ENCODE measurements at places on chromosomes 7 and 10. TPM values are rescaled to one million over a fixed set of nuclear protein-coding genes. Genes with fewer than 3 reads are reported as not detected.

The ANKRD22 gene
- total RNA-seq, result 30.1 TPM

DNA sequence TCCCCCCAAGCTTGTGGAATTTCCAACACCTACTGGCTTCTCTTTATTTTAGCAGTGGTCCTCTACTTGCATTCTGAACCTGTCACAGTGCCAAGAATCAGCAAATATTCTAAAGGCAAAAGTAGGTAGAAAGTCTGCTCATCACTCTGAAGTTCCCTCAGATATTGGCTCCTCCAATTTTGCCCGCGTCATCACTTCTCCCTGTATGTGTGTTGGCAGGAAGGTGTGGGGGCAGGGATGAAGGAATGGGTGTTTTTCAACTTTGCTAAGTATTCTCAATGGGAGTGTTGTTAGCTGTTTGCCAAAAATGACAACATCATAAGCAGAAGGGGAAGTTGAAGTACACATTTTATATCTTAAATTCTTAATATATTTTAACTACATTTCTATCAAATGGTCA is 226.2 kb downstream of the POLR1F start:
- no peak for DNase-seq

The PGAM2 gene
- 2.3 TPM for total RNA-seq

DNA sequence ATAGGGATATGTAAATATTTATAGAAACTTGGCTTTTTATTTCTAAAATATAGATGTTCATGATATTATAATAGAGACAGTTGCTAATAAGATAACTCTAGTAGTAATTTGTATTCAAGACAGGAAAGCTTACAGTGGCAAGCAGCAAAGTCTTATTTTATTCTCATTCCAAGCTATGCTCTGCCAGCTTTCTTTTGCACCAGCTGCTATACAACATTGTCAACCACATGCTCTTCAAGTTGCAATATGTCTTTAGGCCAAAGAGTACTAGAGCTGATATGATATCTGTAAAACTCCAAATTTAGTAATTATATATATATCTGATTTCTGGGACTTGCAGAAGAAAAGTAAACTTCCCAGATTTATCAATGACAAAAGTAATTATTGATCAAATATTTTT is 350.1 kb downstream of the HGF start:
- DNase-seq, result no peak

GRCh38 chr10:24894309-24894708 is 58.1 kb downstream of the PRTFDC1 start:
- no peak for DNase-seq

DNA sequence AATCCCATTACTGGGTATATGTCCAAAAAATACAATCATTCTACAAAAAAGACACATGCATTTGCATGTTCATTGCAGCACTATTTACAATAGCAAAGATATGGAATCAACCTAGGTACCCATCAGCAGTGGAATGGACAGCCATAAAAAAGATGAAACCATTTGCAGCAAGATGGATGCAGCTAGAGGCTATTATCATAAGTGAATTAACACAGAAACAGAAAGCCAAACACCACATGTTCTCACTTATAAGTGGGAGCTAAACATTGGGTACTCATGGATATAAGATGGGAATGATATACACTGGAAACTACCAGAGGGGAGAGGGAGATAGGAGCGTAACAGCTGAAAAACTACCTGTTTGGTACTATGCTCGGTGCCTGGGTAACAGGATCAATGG is 154.0 kb downstream of the TMEM26 start:
- no peak for DNase-seq

GRCh38 chr10:14415676-14416307 is 85.1 kb upstream of the FRMD4A start:
- DNase-seq, result no peak

DNA sequence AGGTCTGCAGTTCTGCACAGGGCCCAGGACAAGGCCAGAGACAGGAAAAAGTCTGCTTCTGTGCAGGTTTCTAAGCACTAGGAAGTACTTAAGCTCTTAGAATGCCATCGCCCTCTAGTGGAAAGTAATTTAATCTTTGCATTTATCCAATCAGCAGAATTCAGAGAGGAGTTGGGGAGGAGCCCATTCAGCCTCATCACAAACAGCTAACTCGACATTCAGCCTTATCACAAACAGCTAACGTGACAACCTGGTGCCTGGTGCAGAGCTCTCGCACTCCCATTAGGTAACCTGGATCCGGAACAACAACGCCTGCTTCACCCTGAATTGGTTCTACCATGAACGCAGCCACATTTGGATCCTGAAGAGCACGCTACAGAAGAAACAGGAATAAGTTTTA is 15.2 kb downstream of the OAT start:
- DNase-seq, result no peak

DNA sequence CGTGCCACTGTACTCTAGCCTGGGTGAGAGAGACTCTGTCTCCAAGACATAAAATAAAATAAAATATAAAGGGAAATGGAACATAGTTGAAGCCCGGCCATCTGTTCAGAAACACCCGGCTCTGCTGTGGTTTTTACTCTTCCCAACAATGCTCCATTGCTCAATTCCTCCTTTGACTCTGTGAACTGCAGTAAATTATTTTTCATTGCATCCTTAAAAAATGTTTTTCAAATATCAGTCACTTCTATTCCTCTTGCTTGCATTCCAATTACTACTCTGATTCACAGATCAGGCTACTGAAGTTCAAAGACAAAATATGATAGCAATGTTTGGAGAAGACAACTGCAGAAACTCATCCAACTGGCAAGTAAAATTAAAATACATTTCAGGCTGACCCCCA is 983.0 kb downstream of the SORCS1 start:
- no peak for DNase-seq

GRCh38 chr7:139588632-139589031 is 65.1 kb downstream of the CLEC2L start:
- DNase-seq, result no peak

GRCh38 chr7:7254908-7255307 is 72.6 kb downstream of the C1GALT1 start:
- no peak for DNase-seq

The PRTFDC1 gene
- total RNA-seq, result 0.62 TPM

The LRIT1 gene
- total RNA-seq, result not detected

The CFAP70 gene
- total RNA-seq, result 12.9 TPM

DNA sequence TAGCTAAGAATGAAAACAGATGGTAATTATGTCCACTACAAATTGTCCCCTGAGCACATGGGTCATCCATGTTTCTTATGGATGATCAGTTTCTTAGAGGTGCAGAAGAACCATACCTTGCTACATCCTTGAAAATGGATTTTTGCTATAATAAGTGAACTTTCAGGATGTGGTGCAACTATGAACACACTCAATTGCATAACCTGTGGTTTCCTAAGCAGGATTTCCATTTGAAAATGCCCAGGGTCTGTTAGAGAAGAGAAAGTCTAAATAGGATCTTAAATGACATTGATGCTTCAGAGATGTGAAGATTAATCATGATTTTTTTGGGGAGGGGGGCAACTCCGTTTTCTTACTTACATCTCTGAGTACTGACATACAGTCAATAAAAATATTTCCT is 39.6 kb upstream of the CACNB2 start:
- no peak for DNase-seq

- DNase-seq, result no peak
These were observed 13.8 kb upstream of the CLIP2 start for GRCh38 chr7:74275401-74275881.

The VIPR2 gene
- 0.60 TPM for total RNA-seq

The NEUROD6 gene
- total RNA-seq, result not detected

- no peak for DNase-seq
These were observed 302.2 kb downstream of the CCDC3 start for GRCh38 chr10:12699258-12699700.

GRCh38 chr10:14815681-14816080 is 22.2 kb downstream of the CDNF start:
- DNase-seq, result no peak

DNA sequence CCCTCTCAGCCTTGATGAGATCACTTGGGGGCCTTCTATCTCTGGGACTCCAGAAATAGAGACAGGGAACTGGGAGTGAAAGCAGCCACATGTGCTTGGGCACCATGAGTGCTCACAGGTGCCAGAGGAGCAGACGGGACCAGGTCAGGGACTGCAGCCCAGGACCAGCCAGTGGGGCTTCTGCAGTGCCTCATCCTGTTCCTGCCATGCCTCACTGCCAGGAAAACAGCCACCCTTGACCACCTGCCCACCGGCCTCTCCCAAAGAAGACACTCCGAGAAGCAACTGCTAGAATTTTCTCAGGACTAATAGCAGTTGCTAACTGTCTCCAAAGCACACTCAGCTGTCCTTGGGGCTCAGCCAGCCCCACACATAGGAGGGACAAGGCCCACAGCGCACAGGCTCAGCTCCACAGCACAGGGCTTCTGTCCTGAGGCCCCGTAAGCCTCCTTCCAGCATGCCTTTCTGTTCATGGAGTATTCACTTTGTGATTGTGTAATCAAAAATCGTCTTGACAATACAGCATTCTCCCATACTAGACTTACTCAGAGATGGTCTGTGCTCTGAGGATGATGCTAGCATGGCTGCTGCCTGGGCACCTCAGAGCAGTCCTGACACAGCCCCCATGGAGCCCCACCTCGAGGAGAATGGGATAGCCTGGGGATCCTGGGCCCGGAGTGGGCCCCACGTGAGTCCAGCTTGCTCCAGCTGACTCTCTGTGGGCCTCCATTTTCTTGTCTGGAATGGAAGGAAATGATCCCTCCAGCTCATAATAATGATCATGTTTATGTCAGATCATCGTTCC is 115.7 kb upstream of the RET start:
- peak; percentile 44 for DNase-seq

The HECTD2 gene
- total RNA-seq, result 3.4 TPM

The FKBP6 gene
- total RNA-seq, result not detected

The PNLIP gene
- total RNA-seq, result not detected

DNA sequence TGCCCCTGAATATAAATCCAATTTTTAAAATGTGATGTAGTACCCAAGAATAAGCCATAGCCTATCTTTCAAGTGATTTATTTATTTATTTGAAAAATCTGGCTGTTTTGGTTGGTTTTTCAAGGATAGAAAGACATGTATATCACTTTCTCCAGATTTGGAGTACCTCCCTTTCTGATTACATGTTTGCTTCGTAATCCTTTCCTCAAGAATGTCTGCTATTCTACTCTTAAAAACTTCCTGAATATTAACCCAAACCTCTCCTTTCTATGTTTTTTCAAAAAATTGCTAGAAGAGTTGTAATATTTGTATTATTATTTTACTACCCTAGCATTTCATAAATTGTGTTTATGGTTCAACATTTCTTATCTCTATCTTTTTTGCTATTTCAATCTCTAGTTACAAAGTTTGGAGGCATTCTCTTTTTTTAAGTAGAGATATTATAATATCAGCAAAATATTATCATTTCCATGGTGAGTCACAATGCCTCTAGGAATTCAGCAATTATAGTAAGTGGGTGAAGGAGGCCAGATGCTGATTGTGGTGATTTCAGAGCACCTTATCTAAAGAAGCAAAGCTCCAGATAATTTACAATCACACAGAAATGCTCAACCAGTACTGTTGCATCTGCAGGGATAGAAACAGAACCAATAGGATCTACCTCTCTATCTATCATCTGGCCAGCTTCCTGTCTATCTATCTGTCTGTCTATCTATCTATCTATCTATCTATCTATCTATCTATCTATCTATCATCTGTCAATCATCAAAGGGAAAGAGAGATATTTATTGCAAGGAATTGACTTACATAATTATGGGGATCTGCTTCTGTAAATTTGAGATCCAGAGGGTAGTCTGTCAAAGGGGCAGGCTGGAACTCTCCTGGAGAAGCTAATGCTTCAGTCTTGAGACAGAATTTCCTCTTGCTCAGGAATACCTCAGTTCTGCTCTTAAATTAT is 412.5 kb upstream of the SEMA3C start:
- no peak for DNase-seq

DNA sequence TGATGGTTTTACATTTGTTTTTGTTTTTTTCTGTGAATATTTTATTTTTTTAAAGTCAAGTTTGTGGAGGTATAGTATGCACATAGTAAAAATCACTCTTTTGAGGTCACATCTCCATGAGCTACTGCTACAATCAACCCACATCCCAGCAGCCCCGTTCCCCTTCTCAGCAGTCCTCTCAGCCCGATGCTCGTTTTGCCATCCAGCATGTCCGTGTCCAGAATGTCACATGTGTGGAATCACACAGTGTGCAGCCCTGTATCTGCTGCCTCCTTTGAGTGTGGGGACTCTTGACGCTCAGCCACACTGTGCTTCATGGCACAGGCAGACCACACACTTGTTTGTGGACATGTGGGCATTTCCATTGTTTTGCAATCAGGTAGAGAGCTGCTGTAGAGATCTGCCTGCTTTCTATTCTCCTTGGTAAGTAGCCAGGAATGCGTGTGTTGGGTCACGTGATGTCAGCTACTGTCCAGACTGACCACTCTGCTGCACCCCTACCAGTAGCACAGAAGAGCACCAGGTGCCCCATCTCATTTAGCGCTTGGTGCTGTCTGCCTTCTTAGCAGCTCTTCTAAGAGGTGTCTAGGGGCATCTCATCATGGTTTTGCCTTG is 71.6 kb upstream of the CAMK2B start:
- no peak for DNase-seq

- DNase-seq, result no peak
These were observed 35.9 kb downstream of the UPF2 start for GRCh38 chr10:12006671-12007070.

DNA sequence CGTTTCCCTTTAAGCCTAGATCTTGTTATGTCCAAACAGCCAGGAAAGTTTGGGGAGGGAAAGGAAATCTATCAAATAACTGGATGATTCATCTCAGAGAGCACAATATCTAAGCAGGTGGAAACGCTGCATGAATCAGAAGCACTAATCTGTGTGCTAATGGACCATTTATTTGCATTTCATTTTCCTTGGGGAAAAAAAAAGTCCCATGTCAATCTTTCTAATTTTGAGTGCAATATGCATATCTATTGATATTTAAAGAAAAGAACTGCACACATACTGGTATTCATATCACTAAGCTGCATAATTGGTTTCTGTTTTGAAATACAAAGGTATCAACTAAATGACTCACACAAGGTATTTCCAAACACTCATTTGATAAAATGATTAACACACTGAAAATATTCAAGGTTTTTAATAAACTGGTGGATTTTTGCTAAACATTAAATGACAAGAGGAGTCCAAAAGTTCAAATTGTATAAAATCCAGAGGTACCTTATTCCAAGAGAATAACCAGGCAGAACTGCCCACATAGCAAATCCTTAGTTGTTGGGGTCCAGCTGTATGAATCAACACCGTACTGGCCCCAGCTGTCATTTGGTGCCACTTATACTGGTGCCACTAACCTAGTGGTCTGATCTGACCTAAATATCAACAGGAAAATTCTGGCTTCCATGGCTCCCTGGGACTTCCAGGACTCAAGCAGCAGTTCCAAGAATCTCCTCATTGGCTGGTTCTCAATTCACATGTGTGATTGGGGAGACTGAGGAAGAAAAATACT is 122.2 kb upstream of the SP4 start:
- no peak for DNase-seq

The OR6B1 gene
- not detected for total RNA-seq

- no peak for DNase-seq
These were observed 205.2 kb downstream of the COBL start for GRCh38 chr7:51111241-51111940.

- DNase-seq, result no peak
These were observed 22.7 kb downstream of the STEAP1B start for GRCh38 chr7:22477262-22477661.
